ENCODE measurements at places on chromosomes 5 and 9.

GRCh38 chr5:151587796-151588555 is 3.2 kb downstream of the FAT2 start:
- no peak for DNase-seq
- H3K27ac ChIP-seq: no peak overlapping the region
- no peaks in the 10 kb centered on the region for H3K36me3 ChIP-seq
- H3K4me1 ChIP-seq: no peaks in the 10 kb centered on the region
- H3K4me3 ChIP-seq: no peak overlapping the region

DNA sequence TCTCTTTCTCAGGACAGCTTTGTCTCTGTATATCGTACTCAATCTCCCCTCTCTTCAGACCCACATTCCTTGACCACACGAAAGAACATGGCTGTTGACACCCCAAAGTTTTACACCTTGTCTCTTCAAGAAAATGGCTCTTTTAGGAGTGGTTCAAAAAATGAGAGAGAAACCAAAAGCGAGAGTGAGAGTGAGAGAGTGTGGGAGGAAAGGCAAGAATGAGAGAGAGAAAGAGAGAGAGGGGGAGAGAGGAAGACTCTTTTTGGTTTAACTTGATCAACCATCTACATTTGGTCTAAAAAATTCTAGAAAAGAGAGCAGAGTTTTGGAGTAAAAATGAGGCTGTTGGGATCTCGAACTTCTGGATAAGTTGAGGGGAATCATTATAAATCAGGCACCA is 581.8 kb upstream of the WWC1 start:
- H3K36me3 ChIP-seq: no peaks in the 10 kb centered on the region
- H3K27me3 ChIP-seq: peaks cover 5% of the 10 kb centered on the region
- H3K4me3 ChIP-seq: no peak overlapping the region
- no peak overlapping the region for H3K27ac ChIP-seq
- DNase-seq: no peak

GRCh38 chr5:51375084-51375483 is 8.2 kb upstream of the ISL1 start:
- H3K36me3 ChIP-seq: peaks cover 6% of the 10 kb centered on the region
- peaks cover 4% of the 10 kb centered on the region for H3K4me1 ChIP-seq
- H3K27me3 ChIP-seq: peaks cover 28% of the 10 kb centered on the region
- no peak overlapping the region for H3K27ac ChIP-seq

- H3K27me3 ChIP-seq: no peaks in the 10 kb centered on the region
- no peak overlapping the region for H3K4me3 ChIP-seq
- no peaks in the 10 kb centered on the region for H3K36me3 ChIP-seq
- H3K27ac ChIP-seq: no peak overlapping the region
- H3K4me1 ChIP-seq: no peaks in the 10 kb centered on the region
Observed at GRCh38 chr9:125995706-125996105, 248.5 kb downstream of the PBX3 start.

- H3K4me1 ChIP-seq: no peaks in the 10 kb centered on the region
- DNase-seq: no peak
- H3K27me3 ChIP-seq: peaks cover 12% of the 10 kb centered on the region
- H3K36me3 ChIP-seq: no peaks in the 10 kb centered on the region
- no peak overlapping the region for H3K4me3 ChIP-seq
Observed at GRCh38 chr9:32706725-32707100, 71.2 kb upstream of the TAF1L start.

GRCh38 chr5:146081556-146081955 is 23.8 kb downstream of the PLAC8L1 start:
- peaks cover 23% of the 10 kb centered on the region for H3K4me1 ChIP-seq
- H3K27ac ChIP-seq: no peak overlapping the region
- H3K27me3 ChIP-seq: peaks cover 14% of the 10 kb centered on the region
- H3K36me3 ChIP-seq: no peaks in the 10 kb centered on the region
- no peak for DNase-seq

GRCh38 chr5:15643731-15644130 is 143.8 kb downstream of the FBXL7 start:
- no peaks in the 10 kb centered on the region for H3K4me1 ChIP-seq
- no peaks in the 10 kb centered on the region for H3K27me3 ChIP-seq
- no peak for DNase-seq
- H3K36me3 ChIP-seq: peaks cover 7% of the 10 kb centered on the region
- no peak overlapping the region for H3K4me3 ChIP-seq
